ENCODE measurements at places on chromosomes 4 and X.
A peak's percentile ranks its signal among the peaks of the same experiment; 100 is the strongest.

- DNase-seq = no peak
Observed at GRCh38 chrX:75989806-75990590, 182.9 kb upstream of the PBDC1 start.

DNA sequence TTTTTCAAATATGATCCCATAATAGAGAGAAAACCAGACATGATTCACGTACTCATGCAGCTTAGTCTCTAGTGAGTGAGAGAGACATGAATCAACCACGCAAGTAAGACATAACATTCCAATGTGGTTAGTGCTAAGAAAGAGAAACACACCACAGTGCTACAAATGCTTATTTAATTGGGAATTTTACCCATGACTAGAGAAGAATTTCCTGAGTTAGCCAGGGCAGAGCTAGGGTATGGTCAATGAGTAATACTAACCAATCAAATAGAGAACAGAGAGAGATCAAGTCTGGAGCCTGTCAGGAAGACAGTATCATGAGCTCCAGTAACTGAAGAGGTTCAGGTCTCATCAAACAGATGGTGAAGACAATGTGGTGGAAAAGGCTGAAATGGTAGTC, 495.2 kb downstream of the PDGFC start:
- no peak for DNase-seq

- no peak for DNase-seq
Observed at GRCh38 chr4:107196312-107196711, 160.2 kb upstream of the DKK2 start.

- DNase-seq = no peak
Observed at GRCh38 chr4:175787546-175787945, 24.5 kb downstream of the GPM6A start.

- DNase-seq = no peak
Observed at GRCh38 chrX:94576367-94577004, 902.5 kb downstream of the FAM133A start.

GRCh38 chr4:24781999-24782745, 13.2 kb upstream of the SOD3 start:
- DNase-seq = no peak

DNA sequence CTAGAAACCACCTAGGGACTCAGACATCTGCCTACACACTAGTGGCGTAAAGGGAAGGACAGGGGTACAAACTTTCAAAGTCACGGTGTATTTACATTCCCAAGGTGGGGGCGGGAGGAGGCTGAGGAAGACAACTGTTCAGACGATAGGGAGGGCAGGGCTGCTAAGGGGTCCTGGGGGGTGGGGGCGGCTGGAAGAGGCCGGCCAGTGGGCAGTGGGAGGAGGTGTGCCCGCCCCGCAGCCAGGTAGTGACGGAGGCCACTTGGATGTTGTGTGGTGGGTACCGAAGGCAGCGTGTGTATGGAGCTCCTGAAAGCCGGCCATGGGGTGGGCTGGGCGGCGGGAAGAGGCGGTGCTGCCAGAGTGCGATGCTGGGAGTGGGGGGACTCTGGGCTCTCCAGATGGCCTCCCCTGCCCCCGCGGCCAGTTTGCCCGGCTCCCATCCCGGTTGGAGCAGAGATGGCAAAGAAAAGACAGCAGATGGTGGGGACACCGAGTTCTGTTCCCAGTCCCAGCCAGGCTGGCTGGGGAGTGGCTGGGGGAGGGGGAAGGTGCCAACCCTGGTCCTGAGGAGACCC, 24.2 kb downstream of the L1CAM start:
- no peak for DNase-seq

- DNase-seq = peak; percentile 2
Observed at GRCh38 chrX:134782796-134783195, 124.5 kb upstream of the PLAC1 start.

DNA sequence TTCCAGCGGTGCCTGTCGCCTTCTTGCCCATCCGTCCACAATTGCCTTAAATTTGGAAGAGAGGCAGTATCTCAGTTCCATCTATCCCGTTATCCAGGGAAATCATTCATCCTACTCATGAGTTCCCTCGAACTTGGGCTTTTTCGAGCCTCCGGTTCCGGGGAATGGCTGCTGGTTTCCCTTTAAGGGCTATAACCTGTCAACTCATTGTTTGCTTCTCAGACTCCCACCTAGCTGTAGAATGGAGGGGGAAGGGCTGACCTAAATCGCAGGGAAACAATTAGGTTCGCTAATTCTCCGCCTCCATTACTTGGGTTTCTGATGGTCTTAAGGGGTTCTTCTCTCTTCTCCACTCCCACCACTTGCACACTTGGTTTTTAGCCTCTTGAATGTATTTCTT, 1.2 kb downstream of the UCHL1 start:
- no peak for DNase-seq

- DNase-seq = no peak
Observed at GRCh38 chrX:115348446-115349225, 59.1 kb downstream of the LUZP4 start.

DNA sequence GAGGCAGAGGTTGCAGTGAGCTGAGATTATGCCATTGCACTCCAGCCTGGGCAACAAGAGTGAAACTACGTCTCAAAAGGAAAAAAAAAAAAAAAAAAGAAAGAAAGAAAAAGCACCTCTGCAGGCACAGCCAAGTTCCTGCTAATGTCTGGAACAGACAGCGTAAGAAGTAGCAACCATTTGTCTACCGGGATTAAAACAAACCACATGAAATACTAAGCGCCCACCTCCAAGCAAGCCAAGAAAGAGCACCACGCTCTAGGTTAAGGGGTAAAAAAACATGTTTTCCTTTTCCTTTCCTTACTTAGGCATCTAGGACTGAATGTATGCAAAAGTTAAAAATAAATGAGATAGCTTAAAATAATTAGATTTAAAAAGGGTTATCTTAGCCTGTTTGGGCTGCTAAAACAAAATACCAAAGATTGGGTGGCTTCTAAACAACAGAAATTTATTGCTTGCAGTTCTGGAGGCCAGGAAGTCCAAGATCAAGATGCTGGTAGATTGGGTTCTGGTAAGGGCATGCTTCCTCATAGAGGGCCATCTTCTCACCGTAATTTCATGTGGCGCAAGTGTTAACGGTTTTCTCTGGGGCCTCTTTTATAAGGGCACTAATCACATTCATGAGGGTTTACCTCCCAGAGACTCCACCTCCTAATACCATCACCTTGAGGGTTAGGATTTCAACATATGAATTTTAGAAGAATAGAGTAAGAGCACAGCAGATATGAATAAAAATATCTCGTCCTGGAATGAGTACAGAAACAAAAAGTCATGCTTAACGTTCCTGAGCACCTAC, 12.3 kb downstream of the GPC4 start:
- no peak for DNase-seq

- no peak for DNase-seq
Observed at GRCh38 chr4:94711635-94712034, 46.1 kb upstream of the BMPR1B start.

- peak; percentile 38 for DNase-seq
Observed at GRCh38 chrX:51891821-51892551, 1.4 kb upstream of the MAGED1 start.

- DNase-seq = no peak
Observed at GRCh38 chrX:103464072-103464773, 55.1 kb downstream of the RAB40A start.

DNA sequence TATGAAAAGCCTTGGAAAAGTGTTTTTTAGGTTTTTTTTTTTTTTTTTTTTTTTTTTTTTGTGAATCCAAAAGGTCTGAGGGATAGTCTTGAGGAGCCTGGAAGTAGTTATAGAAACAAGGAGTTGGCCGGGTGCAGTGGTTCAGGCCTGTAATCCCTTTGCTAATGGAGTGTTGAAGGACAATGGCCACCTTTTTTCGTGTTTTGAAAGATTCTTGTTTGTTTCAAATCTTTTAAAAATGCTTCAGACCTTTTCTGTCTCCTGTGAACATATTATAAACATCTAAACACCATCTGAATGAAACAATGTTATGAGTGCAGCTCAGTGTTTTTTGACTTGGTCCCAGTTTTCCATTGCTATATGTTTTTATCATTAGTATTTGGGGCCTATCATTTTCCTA, 177.8 kb downstream of the SOWAHB start:
- DNase-seq = no peak

DNA sequence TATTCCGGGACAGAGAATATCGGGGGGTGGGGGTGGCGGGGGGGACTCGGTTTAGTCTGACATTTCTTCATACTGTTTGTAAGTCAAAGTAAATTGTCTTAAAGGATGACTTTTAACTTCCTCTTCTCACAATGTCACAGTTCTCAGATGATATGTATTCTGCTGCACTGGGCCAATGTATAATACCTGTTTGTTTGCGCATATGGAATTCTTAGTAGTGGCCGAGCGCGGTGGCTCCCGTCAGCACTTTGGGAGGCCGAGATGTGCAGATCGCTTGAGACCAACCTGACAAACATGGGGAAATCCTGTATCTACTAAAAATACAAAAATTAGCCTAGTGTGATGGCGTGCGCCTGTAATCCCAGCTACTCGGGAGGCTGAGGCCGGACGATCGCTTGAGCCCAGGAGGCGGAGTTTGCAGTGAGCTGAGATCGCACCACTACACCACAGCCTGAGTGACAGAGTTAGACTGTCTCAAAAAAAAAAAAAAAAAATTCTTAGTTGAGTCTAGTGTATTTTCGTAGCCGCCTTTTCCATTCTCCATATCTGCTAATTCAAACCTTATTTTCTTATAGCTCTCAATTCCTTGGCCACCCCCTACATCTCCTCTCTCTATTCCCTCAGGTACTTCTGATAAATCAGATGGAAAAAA, 851 bp downstream of the POLR2B start:
- DNase-seq = no peak

DNA sequence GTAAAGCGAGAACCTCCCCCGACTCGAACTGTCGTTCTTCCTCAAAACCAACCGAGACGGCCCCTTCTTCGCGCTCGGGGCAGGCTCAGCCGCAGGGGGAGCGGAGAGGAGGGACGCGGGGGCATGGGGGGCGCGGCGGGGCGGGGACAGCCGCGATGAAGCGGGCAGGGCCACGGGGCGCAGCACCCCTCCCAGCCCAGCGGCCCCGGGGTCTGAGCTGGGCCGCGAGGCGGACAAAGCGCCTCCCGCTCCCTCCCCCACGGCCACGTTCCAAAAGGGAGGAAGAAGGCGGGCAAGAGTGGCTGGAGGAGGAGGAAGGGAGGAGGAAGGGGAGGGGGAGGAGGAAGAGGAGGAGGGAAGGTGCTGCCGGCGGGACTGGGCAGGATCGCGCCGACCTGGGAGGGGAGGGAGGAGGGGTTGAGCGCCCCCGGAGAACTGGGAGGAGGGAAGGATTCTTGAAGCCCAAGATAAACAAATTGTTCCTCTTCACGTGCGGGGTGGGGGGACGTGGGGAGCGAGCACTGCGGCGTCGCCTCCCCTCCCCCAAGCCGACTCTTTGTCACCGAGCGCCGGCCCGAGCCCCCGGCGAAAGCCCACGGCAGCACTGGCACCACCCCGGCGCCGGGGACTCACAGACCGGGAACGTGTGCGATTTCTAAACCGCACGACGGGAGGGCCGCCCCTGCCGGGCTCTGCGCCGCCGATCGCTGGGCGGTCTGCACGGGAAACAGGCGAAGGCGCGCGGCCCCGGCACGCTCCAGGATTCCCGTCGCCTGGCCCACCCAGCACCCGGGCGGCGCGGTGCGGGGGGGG, 2.9 kb downstream of the MAML3 start:
- DNase-seq = peak; percentile 78

DNA sequence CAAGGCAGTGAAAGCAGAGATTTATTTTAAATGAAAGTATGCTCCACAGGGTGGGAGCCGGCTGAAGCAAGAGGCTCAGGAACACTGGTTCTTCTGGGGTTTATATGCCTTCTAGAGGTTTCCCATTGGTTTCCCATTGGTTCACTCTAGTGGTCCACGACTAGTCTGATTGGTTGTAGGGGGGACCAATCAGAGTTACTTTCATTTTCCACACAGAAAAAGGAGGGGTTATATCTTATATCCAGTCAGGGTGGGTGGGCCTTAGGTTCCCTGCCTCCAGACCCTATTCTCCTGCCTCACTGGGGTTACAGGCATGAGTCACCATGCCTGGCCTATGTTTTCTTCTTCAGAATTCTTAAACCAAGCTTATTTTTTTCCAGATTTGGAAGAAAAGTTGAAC, 101.6 kb downstream of the KLHL8 start:
- DNase-seq = no peak

DNA sequence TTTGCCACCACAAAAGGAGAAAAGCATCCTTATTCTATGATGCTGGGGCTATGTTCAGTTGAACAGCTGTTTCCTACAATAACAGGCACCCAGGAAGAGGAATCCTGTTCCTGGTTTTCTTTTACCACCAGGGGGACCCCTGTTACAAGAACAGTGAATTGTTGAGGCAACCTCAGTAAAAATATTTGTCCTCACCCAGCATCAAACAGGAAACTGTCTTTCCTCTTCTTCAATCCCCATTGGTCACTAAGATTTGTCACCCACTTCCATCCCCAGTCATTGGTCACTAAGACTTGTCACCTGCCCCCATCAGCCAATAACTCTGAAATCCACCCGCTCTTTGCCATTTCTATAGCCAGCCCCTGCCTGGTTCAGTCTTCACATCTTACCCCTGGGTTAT, 143.5 kb upstream of the GALNT7 start:
- DNase-seq = peak; percentile 31

DNA sequence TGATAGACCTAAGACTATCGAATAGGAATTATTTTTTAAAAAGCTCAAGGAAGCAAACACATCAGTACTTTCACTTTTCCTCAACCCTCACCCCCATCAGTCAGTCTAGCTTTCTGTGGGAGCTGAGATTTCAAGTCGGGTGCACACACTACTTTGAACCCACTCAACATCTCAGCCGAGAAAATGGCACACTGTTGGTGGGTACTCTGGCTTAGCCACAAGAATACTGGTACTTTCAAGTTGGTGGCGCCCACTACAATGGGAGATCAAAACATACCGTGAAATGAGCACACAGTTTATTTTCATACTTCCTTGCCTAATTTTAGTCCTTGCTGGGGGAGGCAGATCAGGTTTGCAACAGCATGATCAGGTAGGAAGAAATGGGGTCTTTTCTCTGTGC, 10.2 kb downstream of the CD40LG start:
- no peak for DNase-seq

DNA sequence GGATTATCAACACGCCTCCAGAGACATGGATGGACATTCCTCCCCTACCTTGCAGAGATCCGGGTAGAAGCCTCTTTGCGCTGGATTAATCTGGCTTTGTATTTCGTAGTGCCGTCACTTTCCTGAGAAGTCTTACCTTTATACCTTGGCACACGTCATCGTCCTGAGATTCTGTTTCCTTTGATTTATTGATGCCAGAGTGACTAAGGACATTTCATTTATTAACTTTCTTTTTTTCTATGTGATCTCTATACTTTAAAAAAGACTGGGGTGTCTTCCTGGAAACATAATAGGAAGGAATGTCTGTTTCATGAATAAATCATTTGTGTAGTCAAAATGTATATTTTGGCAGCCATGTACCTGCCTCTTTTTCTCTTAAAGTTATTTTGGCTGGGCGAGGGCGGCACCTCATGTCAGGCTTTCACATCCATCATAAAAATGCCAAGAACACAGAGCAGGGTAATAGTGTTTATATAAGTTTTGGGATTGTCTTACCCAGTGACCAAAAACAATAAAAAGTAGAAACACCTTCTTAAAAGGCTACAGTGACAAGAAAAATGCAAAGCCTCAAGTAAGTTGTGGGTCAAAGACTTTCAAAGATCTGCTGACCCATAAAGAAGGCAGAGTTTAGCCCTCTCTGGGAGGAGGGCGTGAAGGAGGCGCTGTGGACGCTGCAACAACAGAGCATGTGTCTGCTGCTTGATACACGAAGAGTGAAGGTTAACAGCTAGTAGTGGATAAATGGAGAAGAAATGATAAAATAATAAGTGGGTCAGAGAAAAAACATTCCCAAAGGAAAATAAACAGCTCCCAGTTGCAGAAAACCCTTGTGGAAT, 124.4 kb downstream of the SHROOM3 start:
- DNase-seq = no peak

GRCh38 chrX:119482481-119483480, 14.5 kb downstream of the SLC25A5 start:
- no peak for DNase-seq

Measured in NCI-H2171 (cell line).